ENCODE measurements at places on chromosomes 2 and 18.

GRCh38 chr2:120419955-120420354 lies 74.0 kb downstream of the INHBB start:
- no peak for DNase-seq

DNA sequence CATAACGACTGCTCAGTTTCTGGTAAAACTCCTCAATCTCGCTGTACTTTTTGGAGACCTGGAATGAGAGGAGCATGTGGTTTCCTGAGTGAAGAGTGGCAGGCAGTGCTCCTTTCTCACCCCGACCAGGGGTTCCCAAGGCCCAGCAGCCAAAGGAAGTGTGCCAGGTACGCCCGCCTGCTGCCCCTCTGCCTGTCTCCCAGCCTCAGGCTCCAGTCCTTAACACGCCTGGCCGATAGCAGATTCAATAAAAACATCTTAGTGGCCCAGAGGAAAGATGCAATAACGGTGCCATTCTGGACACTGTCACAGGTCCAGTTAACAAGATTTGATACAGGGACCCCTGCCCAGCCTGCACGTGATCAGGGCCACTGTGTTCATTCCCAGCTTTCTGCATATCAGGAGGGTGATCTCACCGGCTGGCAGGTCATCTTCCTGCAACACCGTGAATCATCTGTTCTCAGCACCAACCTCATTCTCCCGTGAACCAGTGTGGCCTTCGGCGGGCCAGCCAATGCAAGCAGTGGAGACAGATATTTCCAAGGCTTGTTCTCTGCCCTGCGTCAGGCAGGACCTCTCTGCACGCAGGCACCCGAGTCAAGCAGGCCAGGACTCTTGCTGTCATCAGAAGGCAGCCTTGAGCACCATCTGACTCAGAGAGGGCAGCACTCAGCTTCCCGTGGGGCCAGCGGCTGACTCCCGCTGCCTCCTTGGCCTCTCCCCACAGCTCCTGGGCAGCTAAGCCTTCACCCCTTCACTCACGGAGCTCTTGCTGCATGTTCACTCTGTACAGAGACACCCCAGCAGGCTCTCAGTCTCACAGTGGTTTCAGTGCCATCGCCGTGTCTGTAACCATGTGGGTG lies 9.5 kb downstream of the HS1BP3 start:
- no peak for DNase-seq

DNA sequence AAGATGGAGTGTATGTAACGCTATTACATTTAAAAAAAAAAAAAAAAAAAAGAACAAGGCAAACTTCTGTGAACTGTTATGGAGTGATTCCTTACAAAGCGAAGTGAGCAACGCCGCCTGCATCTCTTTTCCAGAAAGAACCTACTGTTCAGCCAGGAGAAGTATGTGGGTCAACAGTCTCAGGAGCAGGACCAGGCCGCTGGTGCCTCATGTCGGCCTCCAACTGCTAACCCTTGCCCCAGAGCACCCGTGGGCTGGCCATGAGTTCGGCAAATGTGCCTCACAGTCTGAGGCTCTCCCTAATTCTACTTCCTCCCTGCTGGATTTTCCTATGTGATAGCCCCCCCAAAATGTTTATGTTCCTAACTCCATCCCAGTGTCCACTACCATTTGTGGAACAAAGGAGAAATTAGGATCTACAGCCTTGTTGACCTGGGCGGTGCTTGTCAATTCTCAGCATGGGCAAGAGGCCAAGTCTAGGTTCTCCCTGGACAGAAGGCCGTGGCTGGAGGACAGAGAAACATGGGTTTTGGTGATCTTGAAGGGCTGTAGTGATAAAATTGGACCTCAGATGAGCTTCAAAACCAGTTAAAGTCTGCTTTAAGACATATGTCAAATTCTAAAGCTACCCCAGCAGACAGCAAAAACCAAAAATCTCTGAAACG lies 15.9 kb downstream of the FAM168B start:
- DNase-seq, result no peak

GRCh38 chr2:97718051-97718882 lies 4.9 kb downstream of the ZAP70 start:
- no peak for DNase-seq

DNA sequence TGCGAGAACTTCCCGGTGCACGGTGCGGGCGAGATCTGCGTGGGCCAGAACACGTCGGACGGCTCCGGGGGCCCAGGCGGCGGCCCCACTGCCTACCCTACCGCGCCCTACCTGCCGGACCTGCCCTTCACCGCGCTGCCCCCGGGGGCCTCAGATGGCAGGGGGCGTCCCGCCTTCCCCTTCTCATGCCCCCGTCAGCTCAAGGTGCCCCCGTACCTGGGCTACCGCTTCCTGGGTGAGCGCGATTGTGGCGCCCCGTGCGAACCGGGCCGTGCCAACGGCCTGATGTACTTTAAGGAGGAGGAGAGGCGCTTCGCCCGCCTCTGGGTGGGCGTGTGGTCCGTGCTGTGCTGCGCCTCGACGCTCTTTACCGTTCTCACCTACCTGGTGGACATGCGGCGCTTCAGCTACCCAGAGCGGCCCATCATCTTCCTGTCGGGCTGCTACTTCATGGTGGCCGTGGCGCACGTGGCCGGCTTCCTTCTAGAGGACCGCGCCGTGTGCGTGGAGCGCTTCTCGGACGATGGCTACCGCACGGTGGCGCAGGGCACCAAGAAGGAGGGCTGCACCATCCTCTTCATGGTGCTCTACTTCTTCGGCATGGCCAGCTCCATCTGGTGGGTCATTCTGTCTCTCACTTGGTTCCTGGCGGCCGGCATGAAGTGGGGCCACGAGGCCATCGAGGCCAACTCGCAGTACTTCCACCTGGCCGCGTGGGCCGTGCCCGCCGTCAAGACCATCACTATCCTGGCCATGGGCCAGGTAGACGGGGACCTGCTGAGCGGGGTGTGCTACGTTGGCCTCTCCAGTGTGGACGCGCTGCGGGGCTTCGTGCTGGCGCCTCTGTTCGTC lies 1.7 kb downstream of the FZD7 start:
- DNase-seq, result no peak

DNA sequence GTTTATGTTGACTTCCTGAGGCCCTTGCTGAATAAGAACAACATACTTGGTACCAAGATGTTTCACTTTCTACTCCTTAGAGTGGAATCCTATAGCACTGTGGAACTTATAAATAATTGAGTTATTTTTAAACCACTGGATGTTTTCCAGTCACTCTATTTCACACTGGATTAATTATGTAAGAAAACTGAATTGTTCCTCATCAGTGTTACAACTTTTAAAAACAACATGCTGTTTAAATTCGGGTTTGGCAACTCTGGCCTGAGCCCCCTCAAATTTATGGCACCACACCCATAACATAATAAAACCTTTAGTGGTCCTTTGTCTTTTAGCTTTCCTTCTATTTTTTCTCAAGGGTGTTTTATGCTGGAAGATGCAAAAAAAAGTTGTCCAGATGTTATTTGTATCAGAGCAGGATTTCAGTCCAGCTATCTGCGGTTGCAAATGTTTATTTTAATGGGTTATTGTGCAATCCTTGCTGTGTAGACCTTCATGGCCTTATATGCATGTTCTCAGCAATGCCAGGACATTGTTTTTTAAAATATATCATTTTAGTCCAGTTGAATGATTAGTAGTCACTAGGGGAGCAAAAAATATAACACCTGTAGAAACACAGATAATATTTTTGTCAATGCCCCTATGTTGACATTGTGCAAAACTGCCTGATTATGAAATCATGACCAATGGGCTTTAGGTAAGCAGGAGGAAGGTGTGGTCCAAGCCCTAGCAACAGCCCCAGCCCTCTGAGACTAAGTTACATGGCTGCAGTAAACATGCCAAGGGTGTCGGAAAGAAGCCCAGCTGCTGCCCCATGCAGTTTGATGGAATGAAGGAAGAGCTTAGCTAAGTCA lies 638.0 kb upstream of the ZEB2 start:
- no peak for DNase-seq

DNA sequence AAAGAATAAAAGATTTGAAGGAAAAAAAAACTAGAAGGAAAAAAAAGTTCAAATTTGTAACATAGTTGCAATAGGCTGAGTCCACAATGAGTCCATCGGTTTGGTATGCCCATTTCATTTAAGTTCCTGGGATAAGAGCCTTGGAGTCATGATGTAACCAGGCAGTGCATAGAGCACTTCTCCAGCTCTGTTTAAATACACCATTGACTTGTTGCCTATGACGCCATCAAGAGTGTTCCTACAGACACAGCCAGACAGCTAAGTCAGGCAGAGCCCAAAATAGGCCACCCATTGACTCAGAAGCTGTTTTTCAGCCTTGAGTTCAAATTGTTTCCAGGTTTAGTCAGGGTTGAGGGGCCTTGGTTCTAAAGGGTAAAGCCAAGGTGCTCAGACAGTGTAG lies 44.9 kb downstream of the SOCS6 start:
- no peak for DNase-seq

DNA sequence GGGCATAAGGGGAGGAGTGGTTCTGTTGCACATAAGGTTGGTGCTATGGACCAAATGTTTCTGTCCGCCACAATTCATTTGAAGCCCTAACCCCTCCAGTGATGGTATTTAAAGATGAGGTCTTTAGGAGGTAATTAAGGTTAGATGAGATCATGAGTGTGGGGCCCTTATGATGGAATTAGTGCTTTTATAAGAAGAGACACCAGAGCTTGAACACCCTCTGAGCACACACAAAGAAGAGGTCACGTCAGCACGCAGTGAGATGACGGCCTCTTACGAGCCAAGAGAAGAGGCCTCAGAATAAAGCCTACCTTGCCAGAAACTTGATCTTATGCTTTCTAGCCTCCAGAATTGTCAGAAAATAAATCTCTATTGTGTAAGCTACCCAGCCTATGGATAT lies 386.4 kb upstream of the CYRIA start:
- no peak for DNase-seq

- DNase-seq, result no peak
These were observed 728.5 kb upstream of the SLC8A1 start for GRCh38 chr2:41180387-41180786.

- DNase-seq, result no peak
These were observed 42.2 kb downstream of the CHST9 start for GRCh38 chr18:27142891-27143290.

DNA sequence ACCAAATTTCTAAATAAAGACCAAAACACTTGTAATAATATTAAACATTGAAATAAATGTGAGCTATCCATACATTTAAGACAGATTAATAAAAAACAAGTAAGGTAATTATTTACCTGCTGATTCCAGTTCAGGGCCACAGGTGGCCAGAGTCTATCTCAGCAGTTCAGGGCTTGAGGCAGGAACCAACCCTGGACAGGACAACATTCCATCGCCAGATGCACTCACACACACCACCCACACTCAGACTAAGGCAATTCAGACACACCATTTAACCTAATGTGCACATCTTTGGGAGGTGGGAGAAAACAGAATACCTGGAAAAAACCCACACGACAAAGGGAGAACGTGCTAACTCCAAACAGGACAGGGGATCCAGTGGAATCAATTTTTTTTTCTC lies 14.1 kb upstream of the WDSUB1 start:
- DNase-seq, result no peak

DNA sequence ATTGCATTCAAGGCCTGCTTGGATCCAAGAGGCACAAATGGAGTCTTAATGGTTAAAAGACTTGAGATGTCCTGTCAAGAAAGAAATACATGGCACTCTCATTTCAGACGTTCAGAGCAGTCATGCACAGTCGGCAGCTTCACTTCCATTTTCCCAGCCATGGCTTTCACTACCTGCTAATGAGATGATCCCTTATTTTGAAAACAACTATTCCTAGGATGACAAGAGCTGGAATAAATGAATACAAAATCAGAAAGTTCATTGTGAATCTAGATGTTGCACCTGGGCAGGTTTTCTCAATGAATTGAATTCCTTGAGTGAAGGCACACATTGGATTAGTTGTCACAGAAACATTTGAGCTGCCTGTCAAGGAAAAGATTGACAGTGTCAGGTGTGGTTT lies 25.7 kb downstream of the ABCG5 start:
- DNase-seq, result no peak

GRCh38 chr2:26074676-26075075 lies 40.8 kb downstream of the RAB10 start:
- no peak for DNase-seq

GRCh38 chr2:113126845-113127645 lies at the start of gene IL1RN:
IL1RN (plus strand) TSS chr2:113127598; CDS start chr2:113127625, 27 bp downstream.
- DNase-seq, result no peak

DNA sequence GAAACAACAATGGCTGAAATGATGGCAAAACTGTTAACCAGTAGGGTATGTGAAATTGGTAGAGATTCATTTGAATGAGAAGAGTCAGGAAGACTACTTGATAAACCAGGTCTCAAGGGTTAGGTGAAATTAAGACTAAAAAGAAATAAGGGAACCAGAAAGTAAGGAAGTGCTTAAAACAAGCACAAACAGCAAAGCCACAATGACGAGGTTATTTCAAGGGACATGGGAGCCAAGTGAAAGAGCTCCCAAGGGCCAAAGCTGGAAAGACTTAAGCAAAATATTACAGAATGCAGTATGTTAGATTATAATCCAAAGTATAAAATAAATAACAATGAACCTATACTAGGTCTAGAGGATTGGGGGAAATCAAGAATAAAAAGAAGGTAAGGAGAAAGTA lies 19.3 kb upstream of the CD302 start:
- DNase-seq, result no peak

DNA sequence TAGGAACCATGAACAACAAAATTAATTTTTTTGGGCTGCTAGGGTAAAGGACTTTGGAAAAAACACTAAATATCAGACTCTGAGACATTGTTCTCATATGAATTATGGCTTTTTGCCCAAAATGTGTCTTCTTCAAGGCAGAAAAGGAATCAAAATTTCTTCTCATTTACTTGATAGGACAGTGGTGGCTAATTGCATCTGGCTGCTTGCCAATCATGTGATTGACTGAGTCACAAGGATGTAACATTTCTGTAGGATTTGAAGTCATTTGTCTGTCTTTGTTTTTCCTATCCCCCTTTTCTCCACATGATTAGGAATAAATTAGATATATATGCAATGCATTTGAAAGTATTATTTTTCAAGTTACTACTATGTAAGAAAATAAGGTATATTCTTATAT lies 130.2 kb downstream of the SLC4A10 start:
- no peak for DNase-seq

- no peak for DNase-seq
These were observed 296.2 kb upstream of the SPRED2 start for GRCh38 chr2:65728477-65729180.

DNA sequence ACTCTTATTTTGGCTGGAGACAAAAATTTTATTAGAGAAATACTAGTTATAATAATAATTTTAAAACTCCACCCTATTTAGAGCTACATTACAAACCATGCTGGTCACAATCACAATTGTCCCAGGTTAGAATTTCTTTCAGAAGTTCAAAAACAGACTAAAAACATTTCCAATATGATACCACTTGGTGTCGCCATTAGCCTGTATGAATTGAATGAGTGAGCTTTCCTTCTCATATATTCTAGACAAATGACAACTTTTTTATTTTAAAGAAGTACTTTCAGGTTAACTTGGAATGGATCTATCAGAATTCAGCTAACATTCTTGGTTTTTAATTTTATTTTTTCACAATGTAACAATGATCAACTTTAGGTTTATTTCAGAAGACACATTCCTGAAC lies 48.0 kb downstream of the SERPINB8 start:
- DNase-seq, result no peak

DNA sequence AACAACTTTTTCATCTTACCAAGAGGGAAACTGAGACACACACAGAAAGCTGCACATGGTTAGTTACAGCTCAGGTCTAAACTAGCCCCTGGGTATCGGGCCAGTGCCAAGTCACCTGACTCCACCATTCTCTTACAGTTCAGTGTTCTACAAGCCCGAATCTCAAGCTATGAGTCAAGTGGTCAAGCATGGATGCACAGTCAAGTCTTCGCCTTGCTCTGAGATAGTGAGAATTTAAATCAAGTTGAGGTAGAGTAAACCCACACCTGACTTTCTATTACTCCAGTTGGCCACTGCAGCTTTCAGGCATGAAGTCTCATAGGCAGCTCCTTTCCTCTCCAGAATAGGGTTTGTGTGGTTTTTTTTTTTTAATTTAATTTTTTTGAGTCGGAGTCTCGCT lies 34.5 kb upstream of the ARL5A start:
- no peak for DNase-seq
